Stimulated activated CD8-positive, alpha-beta memory T cell treated with anti-CD3 and anti-CD28 coated beads, Interleukin-2, amount 100 ng/mL, for 1 hour (primary cell): ENCODE measurements at places on chromosomes 3 and 15.

DNA sequence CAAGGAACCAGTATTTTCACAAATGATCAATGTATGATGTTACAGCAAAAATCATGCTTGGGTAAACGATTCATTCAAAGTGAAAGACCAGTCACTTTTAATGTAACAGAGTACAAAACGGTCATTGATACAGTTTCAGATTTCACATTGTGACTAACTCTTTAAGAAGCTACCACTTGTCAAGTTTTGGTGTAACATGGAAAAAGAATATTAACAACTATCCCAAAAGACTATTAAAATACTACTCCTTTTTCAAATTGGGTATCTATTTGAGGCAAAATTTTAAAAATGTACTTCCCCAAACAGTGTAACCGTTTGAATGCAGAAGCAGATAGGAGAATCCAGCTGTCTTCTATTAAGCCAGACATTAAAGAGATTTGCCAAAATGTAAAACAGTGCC, 31.7 kb downstream of the AKAP13 start:
- no peak for DNase-seq

- no peak for DNase-seq
Measured at GRCh38 chr3:25033407-25034029, 394.5 kb upstream of the RARB start.

DNA sequence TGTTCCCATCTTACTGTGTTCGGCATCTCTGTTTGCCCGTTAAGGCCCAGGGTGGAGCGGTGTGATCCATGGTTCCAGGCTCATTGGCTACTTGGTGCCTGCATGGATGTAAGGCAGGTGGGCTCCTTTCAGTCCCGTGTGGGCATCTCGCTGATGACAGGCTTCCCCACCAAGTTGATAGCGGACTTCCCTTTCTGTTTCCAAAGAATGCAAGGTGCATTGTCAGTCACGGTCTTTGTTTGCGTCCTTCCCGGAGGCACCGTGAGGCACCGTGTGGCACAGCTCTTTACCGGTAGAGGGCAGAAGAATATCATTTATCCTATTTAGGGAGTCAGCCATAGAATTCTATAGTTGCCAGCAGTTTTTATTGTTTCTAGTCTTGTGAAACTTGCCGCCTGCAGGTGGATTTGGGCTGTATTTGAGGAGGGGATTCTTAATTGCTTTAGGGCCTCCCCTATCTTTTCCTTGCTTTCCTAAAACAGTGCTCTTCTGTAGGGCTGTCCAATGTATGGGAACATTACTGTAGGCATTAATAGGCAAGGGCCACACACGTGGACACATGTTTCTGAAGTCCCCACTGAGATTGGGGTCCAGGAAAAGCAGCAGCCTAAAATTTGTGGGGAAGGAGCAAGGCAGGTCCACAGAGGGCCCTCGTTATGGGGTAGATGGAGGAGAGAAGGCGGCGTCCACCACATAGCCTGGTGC, 244.1 kb downstream of the SLCO3A1 start:
- DNase-seq: no peak

DNA sequence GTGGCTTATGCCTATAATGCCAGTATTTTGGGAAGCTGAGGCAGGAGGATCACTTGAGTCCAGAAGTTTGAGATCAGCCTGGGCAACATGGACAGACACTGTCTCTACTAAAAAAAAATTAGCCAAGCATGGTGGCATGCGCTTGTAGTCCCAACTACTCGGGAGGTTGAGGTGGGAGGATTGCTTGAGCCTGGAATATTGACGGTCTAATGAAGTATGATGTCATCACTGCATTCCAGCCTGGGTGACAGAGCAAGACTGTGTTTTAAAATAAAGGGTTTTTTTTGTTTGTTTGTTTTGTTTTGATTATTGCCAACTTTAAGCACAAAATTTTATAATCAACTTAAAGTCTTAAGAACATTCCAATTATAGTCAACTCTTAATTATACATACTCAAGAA, 6.8 kb downstream of the PLSCR1 start:
- no peak for DNase-seq

GRCh38 chr3:147574621-147575020, 165.5 kb downstream of the ZIC1 start:
- DNase-seq: no peak

DNA sequence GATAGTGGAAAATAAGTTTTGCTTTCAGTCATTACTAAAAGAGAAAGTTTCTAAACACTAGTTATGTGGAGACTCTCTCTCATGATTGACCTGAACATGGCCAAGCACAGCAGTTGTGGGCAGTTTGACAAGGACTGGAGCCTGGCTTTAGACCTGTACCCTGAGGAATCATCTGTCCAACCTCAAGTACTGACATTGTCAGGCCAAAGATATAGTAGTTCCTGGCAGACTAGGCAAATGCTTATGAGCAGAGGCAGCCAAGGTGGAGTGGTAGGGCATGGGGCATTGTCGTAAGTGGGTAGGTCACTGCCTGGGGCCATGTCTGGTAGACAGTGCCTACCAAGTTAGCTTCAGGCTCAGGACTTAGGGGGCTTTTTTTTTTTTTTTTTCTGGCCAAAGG, 20.9 kb downstream of the PLAAT1 start:
- DNase-seq: no peak
